NCI-H82 (cell line): ENCODE measurements at places on chromosomes 7 and 10.

DNA sequence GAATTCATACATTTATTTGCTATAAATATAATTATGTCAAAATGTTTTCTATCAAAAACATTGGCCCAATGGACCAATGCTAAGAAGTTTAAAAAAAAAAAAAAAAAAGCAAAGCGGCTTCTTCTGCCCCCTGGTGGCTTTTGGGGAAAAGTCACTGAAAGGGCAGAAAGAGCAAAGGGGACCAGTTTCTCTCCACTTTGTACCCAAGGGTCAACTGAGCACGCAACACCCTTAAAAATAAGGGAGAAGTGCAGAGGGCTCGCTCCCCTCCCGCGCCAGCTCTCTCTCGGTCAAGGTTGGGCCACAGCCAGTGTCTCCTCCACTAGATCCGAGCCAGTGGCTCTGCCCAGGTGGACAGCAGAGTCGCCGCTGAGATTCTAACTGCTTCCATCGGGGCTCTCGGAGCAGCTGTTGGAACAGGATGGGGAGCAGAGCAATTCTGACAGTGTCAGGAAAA is 136.4 kb upstream of the FGFR2 start:
- DNase-seq = peak; percentile 39

GRCh38 chr7:145050415-145050814 is 214.6 kb upstream of the TPK1 start:
- DNase-seq = no peak

DNA sequence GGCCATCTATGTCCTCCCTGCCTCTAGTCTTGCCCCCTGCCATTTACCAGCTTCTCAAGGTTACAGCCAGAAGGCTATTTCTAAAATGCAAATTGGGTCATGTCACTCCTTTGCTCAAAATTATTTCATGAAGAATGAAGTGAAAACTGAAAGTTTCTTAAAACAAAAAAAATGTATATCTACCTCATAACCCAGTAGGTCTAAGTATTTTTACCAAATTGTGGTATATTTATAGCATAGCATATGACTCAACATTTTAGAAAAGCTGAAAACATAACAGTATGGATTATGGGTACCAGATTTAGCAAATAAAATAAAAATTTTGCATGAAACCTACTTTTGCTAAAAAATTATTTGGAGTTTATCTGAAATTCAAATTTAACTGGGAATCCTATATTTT is 78.4 kb downstream of the SLC16A9 start:
- no peak for DNase-seq

DNA sequence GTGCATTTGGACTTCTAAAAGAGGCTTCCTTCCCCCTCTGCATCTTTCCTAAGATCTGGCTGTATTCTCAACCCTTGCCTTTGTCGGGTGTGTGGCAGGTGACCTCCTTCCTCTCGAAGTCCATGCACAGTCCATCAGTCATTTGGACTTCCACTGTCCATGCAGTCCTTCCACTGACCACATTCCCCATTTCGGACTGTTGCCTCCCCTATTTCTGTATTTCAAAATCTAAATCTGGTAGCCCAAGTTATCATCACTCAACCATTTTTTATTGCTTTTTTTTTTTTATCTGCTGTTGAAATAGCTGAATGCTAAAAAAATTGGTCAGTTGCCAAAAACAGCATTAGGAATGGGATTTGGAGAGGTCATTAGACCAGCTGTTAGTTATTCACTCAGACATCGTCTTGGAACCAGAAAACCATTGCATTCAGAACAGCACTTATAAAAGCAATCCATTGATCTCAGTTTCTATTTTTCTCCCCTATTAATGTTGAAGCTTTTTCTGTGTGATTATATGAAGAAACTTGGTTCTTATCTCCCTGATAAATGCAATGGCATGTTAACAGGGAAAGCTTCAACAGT is 575.6 kb downstream of the KIF20B start:
- peak; percentile 3 for DNase-seq

DNA sequence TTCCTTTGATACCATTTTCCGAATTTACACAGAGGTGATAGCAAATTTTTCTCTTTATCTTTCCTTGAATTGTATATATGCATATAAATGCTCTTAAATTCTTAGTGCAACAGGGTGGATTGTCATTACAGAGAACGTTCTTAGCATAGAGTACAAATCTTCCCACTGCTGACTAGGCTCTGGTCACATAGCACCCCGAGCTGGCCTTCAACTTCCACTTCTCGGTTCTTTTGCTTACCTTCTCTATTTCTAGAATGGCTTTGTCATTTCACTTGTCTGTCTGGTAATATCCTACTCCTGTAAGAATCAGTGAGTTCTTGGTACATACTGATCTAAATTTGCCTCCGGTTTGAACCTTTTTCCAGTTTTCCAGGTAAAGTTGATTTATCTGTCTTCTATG is 13.4 kb downstream of the ADIRF start:
- no peak for DNase-seq

DNA sequence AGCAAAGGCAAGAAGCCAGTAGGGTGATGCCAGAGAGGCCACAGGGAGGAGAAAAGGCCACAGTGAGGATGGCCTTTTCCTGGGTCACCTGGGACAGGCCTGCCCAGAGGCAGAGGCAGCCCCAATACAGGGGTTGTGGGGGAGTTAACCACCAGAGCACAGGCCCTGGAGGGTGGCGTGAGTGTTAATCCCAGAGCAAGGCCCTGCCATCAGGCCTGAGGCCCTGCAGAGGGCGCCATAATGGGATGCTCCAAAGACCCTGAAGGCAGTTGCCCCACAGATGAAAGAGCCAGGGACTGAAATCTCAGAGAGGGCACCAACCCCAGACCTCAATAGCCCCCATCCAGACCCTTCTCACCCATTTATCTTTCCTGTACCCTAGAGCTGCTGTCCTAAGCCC is 23.9 kb downstream of the SLC13A4 start:
- peak; percentile 25 for DNase-seq

DNA sequence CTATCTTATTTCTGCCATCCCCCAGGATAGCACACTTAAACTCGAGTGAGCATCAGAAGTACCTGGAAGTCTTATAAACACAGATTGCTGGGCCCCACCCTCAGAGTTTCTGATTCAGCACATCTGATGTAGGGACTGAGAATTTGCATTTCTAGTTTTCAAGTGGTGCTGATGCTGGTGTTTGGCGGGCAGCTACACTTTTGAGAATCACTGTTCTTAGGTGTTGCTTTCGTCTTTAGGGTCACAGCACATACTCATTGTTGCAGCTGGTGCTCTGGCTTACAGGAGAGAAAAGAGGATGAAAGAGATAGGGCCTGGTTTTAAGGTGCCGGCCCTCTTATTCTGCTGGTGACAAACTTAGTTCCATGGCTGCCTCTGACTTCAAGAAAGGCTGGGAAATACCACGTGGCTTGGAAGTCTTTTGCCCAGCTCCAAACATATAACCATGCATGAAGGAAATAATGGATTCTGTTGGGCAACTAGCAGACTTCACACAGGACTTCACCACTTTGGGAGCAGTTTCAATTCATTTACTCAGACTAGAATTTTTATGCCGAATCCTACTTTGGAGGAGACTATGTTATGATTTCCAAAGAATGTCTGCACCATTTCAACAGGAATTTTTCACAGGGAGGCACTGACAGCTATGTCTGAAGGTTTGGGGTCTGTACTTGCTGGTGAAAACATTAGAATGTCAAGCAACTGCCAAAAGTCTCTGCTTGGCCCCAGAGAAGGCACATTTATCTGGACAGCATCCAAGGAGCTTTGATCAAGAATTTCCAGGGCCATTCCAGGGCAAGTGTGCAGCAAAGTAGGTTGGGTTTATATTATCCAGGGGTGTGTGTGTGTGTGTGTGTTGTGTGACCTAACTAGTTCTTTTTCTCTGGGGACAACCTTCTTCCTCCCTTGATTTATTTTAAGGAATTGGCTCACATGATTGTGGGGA is 6.9 kb upstream of the MINDY4 start:
- DNase-seq = no peak

- DNase-seq = no peak
These were observed 37.4 kb downstream of the VTI1A start for GRCh38 chr10:112484399-112484798.

DNA sequence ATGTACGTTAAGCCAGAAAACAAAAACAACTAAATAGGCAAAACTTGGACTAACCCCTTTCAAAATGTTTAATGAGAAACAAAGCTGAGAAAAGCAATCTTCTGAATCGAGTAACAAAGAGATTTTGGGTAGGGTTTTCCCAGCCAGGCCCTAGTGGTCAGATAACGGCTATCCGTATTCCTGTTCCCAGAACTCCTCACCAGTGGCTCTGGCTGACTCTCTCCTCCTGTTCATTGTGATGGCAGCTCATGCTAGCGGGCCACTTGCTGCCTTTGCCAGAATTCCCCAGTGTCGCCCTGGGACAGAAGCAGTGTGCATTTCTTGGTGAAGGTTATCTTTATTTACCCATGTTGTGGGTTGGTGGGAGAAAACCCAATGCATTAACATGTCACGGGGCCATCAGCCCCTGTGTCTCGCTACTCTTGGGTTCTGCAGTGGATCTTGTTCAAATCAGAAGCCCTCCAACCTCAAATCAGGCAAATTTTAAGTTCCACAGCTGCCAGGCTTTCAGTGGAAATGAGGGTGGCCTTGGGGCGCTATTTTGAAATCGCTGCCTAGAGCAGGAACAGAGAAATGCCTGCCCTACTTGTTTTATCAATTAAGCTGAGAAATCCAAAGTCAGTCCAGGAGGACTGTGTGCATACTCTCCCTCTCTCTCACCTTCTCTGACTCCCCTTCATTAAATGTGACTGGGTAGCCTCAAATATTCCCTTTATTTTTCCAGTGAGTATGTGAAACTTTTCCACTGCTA is 164.5 kb upstream of the NPVF start:
- no peak for DNase-seq

GRCh38 chr10:19570120-19570519 is 246.1 kb upstream of the PLXDC2 start:
- DNase-seq = no peak
